ENCODE measurements at places on chromosomes 11 and 22.

DNA sequence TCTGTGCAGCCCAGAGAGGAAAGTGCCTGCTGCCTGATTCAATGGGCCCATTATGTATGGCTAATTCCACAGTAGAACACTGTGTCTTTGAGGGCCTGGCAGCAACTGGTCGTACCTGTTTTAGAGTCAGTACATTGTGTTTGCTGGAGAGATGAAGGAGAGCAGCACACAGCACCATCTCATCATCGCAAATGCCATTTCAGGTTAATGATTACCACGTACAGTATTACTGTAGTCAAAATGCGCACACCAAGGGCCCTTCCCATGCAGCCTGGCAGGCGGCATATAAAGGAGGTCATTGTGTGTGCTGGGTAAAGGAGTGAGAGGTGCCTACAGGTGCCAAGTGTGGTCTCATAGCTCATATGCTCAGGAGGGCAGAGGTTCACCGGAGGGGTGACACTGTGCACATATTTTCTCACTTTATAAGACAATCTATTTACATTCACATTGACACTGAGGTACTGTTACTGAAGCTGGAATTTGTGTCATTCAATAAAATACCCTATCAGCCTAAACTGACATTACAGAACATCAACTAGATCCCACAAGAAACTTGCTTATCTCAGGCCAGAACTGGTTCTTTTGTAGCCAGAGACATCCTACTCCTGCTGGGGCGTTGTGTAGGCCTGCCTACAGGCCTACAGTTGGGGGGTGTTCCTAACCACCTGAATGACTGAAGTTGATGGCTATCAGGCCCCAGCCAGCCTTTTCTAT, 90.4 kb downstream of the APIP start:
- no peak for DNase-seq

GRCh38 chr11:94754335-94754734, 13.8 kb upstream of the AMOTL1 start:
- no peak for DNase-seq

DNA sequence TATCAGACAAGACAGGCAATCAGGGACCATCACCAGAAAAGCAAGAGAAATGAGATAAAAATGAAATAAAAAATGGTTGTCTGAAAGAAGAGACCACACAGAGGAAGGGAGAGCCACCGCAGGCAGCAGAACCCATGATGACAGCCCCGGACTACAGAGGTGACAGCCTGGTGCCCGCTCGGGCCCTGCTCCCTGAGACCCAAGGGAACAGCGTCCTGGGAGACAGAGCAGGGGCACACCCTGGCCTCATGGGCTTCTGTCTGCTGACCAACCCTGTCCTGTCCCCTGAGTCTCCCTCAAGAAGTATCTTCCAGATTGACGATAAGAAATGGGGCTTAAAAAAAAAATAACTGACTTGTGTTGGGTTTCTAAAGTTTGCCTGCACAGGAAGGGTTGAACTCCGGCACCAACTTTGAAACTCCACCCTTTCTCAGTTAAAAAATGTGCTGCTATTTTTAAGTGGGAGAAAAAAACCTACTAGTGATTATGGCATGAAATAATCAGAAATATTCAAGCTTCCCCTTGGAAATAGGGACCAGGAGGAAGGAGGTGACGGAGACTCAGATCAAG, 70.1 kb upstream of the TTLL12 start:
- DNase-seq, result no peak

- no peak for DNase-seq
Measured at GRCh38 chr11:12069066-12069676, 41.2 kb upstream of the MICAL2 start.

DNA sequence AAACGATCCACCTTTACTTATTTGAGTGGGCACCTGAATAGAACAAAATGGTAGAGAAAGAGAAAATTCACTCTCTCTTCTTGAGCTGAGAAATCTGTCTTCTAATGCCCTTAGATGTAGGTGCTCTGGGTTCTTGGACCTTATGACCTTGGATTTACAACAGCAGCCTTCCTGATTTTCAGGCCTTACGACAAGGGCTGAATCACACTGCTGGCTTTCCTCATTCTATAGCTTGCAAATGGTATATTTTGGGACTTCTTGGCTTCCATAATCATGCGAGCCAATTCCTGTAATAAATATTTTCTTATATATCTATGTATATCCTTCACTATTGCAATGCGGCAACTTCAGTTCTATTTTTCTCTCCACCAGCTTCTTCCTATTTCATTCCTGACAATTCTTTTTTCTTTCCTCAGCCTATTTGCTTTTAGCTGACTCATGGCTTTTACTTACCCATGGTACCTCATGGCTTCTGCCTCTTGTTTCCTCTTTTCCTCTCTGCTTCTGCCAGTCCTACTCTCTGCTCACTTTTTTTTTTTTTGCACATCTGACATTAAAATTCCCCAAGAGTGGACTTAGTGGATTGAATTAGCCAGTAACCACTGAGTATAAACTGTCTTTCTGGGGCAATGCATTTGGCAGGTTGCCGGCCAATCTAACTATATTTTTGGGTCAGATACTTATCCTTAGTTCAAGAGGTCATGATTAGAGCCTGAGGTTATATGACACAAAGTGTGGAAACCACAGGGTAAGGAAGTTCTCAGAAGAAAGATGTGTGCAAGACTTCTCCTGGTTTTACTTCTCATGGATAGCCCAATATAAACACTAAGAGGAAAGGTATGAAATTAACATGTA, 359.5 kb downstream of the TMEM135 start:
- no peak for DNase-seq

DNA sequence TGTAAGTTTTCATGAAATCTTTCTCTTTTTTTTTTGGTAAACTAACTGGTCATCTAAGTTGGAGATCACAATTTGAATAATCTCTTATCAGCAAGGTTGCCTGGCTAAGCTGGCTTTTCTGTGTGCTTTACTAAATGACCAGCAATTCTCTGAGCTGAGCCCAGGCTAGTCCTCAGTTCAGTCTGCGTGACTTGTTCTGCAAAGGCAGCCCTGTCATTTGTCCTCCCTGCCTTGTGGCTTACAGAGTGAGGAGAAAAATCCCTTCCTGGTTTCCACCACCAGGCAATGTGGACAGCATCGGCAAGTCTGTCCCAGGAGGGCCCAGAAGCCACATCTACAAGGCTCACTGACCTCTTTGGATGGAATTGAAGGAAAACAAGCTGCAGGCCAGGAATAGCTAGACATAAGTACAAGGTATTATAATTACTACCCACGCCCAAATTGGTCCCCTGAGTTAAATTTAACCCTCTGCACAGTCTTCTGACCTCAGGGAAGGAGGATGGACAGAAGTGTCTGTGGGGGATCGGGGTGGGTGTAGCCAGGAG, 108.6 kb downstream of the SCN3B start:
- DNase-seq, result peak; percentile 19

DNA sequence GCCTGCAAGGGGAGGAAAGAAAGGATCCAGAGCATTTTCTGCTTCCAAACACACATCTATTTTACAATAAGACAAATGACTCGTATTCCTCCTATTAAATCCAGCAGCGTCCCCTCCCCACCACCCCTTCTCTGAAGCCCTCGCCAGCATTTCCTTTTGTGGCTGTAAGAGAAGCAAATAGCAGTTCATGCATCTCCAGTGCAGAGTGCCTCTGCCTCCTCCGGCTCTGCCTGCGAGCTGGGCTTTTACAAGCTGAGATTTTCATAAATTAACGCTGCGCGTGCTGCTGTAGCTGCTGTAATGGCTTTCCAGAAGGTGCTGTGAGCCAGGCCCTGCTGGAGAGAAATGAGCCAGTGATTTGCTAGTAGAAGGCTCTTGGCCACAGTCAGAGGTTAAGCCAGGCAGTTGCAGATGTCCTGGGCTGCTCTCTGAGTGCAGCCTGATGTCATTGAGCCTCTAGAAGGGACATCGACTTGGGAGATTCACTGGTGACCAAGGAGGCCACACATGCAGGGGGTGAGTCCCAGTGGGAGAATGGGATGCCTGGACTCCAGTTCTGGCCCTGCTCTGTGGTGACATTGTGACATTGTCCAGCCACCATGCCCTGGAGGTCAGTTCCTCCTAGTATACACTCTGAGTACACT, 134.5 kb upstream of the NAV2 start:
- DNase-seq, result peak; percentile 76

DNA sequence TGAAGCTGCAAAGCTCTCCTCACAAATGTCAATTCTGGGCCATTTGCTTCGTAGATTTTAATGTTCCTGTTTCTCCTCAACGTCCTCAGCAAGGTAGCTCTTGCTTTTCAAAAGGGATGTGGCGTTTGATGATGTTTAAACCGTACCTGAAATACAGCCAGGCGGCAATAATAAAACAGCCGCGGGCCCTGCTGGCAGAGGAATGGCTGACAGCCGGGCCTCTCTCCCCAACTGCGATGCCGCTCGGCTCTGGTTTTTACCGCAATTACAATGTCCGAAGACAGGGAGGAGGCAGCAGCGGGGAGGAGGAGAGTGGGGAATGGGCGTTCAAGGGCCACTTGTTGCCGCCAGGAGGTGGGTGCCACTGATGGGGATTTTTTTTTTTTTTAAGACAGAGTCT, 27.5 kb downstream of the MACROD1 start:
- no peak for DNase-seq

DNA sequence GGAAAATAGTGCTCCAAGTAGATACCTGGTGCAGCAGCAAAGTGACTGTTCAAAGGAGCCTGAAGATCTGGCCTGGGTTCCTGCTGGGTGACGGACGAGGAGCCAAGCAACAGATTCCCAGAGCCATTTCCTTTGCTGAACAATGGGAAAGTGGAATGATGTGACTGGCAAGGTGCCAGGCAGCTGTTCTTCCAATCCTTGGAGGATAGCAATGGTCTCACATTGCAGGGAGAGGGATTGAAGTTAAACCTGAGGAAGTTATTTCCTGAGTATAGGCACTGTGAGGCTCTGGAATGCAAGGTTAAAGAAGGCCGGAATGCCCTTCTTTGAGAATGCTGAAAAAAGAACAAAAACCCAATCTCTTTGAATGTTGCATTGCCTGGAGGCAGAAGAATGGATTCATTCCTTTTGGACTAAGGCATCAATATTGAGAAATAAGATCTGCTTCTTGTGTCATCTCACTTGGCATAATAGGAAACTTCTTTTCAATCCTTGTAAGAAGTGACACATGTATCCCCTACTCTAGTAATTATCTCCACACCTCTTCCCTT, 223.8 kb downstream of the BLID start:
- peak; percentile 81 for DNase-seq

DNA sequence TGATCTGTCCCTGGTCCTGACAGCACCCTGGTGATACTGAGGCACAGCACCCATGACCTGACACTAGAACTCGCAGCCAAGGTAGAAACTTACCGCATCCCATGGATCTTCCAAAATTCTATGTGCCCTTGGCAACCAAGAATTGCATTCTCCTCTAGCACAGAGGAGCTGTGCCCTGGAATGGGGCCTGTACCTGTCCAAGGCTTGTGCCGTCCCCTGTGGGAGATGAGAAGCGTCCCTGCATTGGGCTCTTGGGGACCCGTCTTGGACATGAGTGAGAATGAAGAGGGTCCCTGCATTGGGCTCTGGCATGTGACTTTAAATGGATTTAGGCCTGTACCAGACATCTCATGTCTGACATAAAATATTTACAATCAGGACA, 67.1 kb downstream of the GGTLC2 start:
- no peak for DNase-seq

DNA sequence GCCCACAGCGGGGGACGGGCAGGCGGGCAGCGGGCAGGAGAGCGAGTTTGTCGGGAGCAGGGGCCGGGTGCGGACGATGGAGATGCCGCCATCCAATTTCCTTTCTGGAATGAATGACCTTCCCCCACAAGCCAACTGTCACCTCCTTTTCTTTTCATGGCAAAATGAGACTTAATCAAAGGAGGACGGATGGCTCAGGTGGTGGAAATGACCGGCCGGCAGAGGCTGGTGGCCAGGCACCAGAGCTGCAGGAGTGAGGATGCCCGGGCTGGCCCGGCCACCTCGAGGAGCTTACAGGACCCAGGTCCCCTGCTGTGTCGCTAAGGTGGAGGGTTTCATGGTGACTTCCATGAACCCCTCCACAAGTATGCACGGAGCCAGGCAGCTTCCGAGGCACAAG, 11.7 kb downstream of the SHISAL1 start:
- no peak for DNase-seq

- DNase-seq, result peak; percentile 24
Measured at GRCh38 chr11:72759468-72759985, 7.3 kb upstream of the ARAP1 start.

GRCh38 chr11:47616726-47617416, 22.7 kb upstream of the C1QTNF4 start:
- DNase-seq, result peak; percentile 65

DNA sequence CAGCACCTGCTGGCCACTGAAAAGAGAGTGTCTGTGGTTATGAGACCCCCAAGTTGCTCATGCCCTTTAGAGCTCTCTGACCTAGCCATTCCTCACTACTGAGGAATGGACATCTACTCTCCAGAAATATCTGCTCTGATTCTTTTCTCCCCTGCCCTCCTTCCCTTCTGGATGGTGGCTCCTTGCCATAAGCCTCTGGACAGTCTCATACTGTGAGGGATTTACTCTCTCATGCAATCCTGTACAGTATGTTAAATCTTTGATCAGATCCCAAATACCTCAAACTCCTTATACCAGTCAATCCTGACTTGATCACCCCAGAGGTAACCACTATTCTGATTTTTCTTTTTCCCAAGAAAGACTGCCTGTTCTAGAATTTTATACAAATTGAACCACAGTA, 80.7 kb downstream of the ARHGAP20 start:
- DNase-seq, result no peak

- no peak for DNase-seq
Measured at GRCh38 chr11:70547821-70548670, 149.7 kb downstream of the CTTN start.

DNA sequence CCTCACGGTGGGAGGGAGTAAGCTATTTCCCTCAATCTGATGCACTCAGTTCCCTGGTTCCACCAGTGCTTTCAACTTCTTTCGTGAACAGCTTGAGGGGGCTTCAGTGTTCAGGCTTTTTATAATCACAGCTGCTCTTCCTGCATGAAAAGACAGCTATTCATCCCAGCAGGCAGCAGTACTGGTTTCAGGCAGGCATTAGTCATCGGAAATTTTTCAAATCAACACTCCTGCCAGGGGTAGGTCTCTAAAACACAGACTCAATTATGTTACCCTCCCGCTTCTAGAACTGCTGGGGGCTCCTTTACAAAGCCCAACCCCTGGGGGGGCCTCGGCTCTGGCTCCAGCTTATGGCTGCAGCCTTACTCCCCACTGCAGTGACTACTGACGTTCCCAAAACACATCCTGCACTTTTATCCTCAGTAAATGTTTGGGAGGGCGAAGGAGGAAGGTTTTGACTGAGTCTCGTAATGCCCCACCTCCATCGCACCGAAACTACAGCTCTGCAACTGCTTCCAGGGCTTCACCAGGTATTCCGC, 5.8 kb downstream of the POLDIP3 start:
- peak; percentile 78 for DNase-seq

GRCh38 chr11:111372538-111372937, 6.5 kb downstream of the POU2AF1 start:
- DNase-seq, result no peak

Measured in fibroblast of lung (primary cell).